SW480 (cell line): ENCODE measurements at places on chromosomes 2 and 18.

DNA sequence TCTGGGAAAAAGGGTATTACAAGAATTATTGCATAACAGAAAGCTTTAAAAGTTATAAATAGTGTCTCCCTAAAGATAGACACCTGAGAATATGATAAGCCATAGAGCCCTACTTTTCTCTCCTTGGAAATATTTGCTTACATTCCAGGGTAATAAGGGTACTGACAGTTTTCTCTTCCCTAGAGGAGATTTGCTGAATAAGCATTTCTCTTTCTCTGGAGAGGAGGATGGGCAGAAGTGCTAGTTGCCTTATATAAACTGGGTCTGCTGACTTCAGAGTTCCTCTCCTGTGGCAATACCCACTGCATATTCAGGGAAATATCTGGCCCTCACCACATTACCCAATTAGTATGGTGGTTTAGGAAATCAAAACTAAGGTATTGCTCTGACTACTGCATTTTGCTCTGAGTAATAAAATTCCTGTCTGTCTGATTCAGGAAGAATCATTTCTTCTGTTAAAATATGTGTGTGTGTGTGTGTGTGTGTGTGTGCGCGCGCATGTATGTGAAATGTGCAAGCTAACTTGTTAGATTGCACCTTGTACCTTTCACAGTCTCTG, 1391.3 kb downstream of the DSC3 start:
- DNase-seq: no peak

DNA sequence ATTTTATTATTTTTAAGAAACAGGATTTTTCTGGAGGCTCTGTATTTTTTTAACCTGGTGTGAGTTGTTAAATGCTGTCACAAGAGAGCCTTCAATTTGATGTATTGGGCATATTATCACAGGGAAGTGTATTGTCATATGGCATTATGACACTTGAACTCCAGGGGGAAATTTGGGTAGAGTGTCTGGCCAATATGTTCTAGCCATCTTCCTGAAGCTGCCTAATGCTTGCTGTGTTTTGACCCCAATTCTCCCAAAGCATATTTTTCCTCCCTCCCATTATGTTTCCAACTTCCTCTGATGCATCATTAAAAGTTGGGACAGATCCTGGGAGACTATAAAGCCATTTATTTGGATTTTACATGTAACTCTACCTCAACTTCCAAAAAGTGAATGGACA, 214.1 kb upstream of the SESTD1 start:
- no peak for DNase-seq

GRCh38 chr2:220191737-220192136, 564.3 kb downstream of the SLC4A3 start:
- DNase-seq: no peak

GRCh38 chr2:210913461-210913860, 357.1 kb downstream of the CPS1 start:
- DNase-seq: no peak

DNA sequence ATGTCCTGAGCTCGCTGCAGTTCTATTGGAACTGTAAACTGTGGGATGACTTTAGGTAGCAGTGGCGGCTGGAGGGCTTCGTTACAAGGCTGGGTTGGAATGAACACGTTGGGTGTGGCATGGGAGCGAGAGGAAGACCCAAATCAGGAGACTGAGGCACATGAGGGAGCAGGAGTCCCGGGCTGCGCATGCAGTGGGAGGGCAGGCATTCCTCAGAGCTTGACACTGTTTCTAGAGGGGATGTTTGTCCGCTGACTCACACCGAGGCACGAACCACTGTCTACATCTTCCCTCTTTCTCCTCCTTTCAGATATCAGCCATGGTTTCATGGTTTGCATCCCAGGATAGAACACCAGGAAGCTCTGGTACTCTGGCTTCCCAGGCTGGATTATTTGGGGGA, 40.6 kb upstream of the LAMA1 start:
- DNase-seq: no peak

GRCh38 chr2:180366481-180366880, 359.4 kb upstream of the CWC22 start:
- DNase-seq: no peak

GRCh38 chr18:31610286-31611205, 18.9 kb downstream of the TTR start:
- DNase-seq: no peak

DNA sequence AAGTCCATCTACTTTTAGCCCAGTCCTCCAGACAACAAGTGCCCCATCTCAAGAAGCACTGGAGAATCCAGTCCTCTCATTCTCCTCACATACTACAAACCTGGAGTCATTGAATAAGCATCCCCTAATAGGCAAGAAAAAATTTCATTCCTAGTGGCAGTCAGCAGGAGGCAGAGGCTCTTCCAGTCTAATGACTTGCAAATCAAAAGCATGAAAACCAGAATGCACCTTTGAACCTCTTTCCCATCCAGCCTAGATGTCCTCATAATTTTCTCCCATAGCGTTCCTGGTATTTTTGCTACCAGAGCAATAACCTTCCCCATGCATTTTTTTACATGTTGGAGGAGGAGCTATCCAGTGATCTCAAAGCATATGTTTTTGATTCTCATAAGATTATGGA, 252.6 kb downstream of the TTC32 start:
- no peak for DNase-seq

- DNase-seq: peak; percentile 16
Observed at GRCh38 chr2:83817511-83817910, 641.6 kb downstream of the SUCLG1 start.

GRCh38 chr2:185583058-185583816, 155.4 kb upstream of the FSIP2 start:
- DNase-seq: no peak

- peak; percentile 47 for DNase-seq
Observed at GRCh38 chr18:78672862-78673446, 306.7 kb upstream of the SALL3 start.

DNA sequence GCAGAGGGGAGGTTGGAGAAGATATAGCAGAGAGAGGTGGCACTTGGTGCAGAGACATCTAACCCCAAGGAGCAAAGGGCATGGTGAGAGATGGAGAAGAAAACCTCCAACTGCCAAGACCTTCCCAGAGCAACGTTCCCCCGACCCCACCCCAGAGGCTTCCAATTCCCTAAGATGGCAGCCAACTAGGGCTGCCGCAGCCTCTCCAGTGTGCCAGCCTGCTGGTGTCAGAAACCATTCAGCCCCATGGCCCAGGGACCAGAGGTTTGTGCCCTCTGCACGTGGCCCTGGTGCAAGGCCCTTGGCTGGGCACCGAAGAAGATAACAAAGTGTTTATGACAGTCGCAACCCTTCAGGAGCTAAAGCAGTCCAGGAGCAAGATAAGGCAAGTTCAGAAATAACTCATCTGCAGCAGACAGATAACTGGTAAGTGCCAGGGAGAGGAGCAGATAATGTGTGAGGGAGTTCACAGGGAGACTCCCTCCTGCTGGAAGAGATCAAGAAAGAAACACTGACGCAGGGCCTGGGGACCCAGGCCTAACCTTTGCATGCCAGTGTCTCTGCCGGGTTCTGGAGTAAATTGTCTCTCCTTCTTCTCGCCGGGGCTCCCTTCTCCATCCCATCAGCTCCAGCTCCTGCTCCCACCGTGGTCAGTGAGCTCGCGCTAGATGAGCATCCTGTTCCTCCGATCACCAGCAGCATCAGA, 66.1 kb upstream of the ID2 start:
- DNase-seq: no peak

- DNase-seq: no peak
Observed at GRCh38 chr18:50706651-50707050, 113.2 kb downstream of the MRO start.
